ENCODE measurements at places on chromosomes 2 and 18.

DNA sequence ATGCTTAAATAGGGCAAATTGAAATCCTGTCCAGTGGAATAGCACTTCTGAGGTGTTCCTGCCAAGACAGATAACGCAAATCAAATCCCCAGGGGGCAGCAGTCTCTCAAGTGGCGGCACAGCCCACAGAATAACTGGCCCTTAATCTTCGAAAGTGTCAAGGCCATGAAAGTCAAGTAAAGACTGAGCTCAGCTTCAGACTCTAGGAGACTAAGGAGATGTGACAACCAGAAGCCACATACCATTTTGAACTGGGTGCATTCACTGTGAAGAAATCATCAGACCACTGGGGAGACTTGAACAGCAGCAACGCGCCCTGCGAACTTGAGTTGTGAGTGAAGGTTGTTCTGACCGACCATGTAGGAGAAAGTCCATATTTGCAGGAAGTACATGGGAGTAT, 66.0 kb upstream of the ASAP2 start:
- no peak for DNase-seq

DNA sequence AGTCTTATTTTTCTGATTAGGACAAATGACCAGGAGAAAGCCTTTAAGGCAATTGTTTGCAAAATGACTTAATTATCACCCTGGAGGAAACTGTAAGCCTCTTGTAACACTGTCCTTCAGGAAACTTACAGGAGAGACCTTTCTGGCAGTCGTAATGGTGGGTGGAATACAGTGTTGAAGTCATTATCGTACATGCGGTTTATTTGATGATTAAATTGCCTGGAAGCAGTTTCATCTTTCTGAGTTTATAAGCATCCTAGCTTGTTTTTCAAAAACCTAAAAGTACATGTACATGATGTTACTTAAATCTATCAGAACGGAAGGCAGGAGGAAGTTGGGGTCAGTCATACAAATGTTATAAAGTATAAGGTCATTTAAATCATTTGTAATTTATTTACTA, 86.2 kb upstream of the RAB27B start:
- no peak for DNase-seq

GRCh38 chr18:56124186-56124585, 514.2 kb downstream of the TXNL1 start:
- DNase-seq: no peak

DNA sequence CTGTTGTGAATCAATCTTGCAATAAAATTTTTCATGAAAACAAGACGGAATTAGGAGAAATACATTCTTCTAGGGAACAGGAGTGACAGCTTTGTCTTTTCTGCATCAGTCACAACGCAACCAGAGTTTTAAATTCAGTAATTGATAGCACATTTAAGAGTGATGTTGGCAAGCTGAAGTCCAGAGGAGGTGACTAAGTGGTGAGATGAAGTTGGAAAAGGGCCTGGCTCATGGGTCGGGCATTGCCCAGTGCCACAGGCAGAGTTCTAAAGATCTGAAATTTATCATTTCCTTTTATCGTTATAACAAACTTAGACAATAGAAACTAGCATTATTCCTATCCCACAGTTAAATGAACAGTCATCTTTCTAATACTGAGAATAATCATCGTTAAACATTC, 764.6 kb upstream of the ZEB2 start:
- no peak for DNase-seq

GRCh38 chr2:198653311-198653710, 804.4 kb downstream of the SATB2 start:
- no peak for DNase-seq

DNA sequence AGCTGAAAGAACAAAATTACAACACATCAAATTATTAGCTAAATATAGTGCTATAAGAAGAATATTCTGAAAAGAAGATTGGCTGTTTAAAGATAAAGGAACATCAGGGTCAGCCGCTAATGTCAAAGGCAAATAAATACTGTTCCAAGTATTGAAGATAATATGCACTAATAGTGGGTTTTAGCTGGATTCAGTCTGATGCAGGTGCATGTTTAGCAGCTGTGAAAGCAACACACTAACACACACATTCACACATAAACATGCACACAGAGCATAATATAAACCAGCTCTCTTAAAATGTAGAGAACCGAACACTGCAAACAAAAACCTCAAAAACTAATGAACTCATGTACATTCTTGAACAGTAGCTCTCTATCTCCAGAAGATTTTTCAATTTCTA, 634.6 kb downstream of the ERBB4 start:
- DNase-seq: no peak

- DNase-seq: no peak
Observed at GRCh38 chr18:44813586-44813985, 132.9 kb downstream of the SETBP1 start.

- DNase-seq: no peak
Observed at GRCh38 chr2:206708286-206708685, 9.9 kb downstream of the DYTN start.

DNA sequence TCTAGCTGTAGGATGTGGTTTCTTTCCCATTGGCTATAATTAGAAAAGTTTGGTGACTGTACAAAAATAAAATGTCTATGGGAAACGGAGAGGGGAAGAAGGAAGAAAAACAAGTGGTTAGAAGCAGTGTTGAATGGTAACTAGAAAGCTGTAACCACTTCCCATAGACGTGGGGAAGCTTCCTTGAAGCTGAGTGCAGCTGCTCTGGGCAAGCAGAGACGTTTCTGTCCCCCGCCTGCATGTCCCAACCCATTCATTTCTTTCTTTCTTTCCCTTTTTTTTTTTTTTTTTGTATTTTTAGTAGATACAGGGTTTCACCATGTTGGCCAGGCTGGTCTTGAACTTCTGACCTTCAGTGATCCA, 367.8 kb upstream of the HS6ST1 start:
- DNase-seq: no peak

GRCh38 chr2:21067859-21068537, 24.1 kb upstream of the APOB start:
- DNase-seq: no peak

DNA sequence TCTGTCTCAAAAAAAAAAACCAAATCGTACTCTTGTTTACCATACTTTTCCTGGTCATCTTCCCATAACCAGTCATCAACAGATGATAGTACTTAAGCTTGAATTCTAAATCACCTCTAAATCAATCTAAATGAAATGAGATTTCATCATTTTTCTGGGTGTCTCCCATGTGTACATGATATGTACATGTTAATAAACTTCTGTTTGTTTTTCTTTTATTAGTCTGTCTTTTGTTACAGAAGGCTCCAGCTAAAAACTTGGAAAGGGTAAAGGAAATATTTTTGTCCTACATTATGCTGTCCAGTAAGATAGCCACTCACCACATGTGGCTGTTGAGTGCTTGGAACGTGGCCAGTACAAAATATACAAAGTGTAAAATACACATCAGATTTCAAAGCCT, 78.7 kb upstream of the MSH6 start:
- DNase-seq: no peak

- no peak for DNase-seq
Observed at GRCh38 chr2:134919341-134920210, 954 bp downstream of the CCNT2 start.

DNA sequence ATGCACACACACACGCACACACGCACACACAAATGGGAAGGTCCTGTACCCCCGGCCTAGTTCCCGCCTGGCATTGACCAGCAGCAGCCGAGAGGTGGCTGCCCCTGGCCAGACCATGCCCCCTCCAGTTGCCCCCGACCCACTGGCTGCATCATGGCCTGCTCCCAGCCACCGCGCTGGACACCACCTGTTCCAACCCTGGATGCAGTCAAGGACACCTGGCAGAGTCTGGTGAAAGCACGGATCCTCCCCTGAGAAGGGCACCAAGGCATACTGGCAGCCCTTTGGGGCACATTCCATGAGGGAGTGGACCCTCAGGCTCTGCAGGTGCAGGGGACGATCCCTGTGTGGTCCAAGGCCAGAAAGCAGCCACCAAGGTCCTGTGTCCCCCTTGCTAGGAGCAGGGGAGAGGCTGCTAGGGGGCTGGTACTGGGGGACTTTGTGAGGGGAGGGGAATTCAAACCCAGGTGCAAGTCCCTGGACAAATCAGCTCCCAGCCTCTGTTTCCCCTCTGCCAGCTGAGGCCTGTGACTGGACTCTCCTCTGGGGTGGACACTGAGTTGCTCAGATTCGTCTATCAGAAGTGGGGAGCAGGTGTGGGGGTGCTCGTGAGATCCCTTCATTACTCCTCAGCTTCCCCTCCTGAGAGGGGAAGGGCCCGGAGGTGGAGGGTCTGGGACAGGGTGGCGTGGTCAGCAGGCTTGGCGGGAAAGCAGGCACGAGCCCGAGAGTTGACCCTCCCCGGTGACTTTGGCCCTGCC, 3.5 kb downstream of the ESPNL start:
- DNase-seq: no peak

GRCh38 chr2:64036034-64036705, 16.9 kb upstream of the VPS54 start:
- peak; percentile 16 for DNase-seq

GRCh38 chr2:84636080-84636971, 120.0 kb downstream of the DNAH6 start:
- DNase-seq: no peak

GRCh38 chr2:149894760-149895159, 307.2 kb upstream of the MMADHC start:
- no peak for DNase-seq

DNA sequence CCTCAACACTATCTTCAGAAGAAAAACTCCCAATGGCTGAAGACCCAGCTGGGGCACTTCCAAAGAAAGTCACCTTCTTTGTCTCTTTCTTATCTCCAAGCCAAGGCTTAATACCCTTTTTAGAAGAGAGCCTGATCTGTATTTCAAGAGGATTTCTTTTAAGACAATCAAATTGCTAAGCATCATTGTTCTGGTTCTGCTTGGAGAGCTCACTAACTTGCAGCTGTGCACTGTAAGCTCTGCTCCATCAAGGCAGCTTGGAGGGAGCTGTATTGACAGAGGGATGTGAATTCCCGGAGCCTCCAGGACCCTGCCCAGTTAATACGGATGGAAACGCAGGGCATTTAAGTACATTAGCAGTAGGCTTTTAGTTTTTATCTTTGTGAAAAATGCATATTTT, 253.1 kb downstream of the TDRD15 start:
- DNase-seq: no peak

DNA sequence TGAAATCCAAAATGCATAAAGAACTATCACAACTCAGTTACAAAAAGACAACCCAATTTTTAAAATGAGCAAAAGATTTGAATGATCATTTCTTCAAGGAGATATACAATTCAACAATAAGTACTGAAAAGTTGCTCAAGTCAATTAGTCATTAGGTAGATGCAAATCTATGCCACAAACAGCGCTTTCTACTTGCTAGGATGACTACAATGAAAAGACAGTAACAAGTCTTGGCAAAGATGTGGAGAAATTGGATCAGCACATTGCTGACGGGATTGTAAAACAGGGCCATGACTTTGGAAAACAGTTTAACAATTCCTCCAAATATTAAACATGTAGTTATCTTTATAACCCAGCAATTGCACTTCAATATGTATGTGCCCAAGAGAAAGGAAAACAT, 166.3 kb upstream of the MC4R start:
- DNase-seq: no peak

DNA sequence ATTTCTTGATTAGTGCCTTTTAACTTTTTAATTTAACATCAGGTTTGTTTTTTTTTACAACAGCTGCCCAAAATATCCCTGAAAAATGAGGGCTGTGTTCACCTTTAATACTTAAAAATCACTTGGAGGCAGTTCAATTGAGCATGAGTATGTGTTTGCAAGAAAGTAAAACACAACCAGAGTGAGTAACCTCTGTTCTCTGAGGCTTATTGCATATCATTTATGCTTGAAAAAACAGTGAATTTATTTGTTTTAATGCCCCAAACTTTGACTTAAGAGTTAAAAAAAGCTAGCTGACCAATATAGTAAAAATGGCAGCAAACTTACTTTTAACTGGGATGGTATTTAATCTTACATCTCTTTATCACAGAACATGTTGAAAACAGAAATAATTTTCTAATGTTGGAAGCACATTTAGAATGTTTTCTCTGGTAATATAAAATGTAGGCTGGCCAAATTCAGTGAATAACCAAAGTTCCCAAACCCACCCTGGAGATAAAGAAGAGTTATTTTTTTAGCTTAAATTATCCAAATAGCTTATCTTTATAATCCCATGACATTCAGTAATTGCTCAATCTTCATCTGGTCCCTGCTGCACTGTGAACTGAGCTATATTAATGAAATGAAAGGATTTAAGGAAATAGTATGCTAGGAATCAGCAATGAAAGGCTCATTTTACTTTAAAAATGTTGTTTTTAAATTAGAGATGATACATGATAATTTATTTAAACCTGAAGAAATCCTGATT, 24.8 kb upstream of the EFEMP1 start:
- no peak for DNase-seq

All from NCI-H1930 (cell line).